ENCODE measurements at places on chromosomes 11 and 22. TPM values are rescaled to one million over a fixed set of nuclear protein-coding genes. Genes with fewer than 3 reads are reported as not detected.

The PLEKHB1 gene
- 0.85 TPM for total RNA-seq

The MS4A12 gene
- total RNA-seq, result not detected

The GLYAT gene
- total RNA-seq, result not detected

The PLAAT5 gene
- not detected for total RNA-seq

The C11orf42 gene
- not detected for total RNA-seq

The MS4A6E gene
- total RNA-seq, result not detected

Data from A549 treated with RU486 at 1 μM for 4 hours (cell line).